HFFc6 (cell line): ENCODE measurements at places on chromosomes 6 and 20. TPM values are rescaled to one million over a fixed set of nuclear protein-coding genes. Genes with fewer than 3 reads are reported as not detected.

Gene MEI4
- not detected in 2 replicates for total RNA-seq

DNA sequence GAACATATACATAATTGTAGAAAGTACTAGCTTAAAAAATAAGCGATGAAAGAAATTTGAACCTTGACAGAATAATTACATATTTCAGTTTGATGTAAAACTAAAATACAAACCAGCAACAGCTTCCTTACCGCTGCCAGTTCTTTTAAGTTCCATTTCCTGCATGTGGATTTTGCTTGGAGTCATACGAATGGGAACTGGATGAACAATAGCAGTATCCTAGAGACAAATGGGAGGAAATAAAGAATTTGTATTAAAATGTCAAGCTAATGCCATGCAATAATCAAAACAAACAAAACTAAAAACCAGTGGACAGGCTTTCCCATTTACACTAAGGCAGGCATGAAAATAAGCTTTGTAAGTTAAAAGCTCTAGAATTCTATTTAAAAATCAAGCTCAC, 67.1 kb downstream of the REPS1 start:
- DNase-seq: no peak

Gene CDK5RAP1
- 24.2 to 28.1 TPM (median 26.1 TPM) in 3 replicates for total RNA-seq

DNA sequence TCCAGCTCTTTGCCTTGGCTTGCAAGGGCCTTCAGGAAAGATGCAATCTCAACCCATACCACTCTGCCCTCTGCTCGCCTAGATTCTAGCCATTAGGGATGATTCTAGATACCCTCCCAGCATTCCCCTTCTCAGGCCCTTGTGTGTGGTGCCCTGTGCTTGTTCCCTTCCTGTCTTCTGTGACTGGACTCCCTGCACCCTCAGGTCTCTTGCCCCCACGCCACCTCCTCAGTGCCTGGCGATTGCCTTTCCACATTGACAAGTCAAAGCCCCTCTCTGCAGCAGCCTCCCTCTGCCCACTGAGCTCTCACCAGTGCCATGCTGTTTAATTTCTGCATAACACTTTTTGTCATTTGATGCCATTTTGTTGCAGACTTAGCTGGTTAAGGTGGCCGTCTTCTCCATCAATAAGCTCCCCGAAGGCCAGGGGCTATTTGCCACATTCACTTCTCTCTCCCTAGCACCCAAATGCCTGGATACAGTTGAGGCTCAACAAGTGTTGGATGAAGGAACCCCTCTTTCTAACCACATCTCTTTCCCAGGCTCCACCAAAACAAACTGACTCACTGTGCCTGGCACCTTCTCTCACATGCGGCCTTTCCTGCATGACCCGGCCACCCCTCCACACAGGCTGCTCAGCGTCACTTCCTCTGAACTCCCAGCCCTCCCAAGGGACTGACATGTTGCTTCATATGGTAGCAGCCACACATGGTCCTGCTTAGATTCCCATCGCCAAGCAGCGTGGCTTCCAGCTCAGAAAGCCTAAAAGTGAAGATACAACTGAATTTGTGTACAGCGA, 4.6 kb upstream of the TXNDC5 start:
- DNase-seq: no peak

DNA sequence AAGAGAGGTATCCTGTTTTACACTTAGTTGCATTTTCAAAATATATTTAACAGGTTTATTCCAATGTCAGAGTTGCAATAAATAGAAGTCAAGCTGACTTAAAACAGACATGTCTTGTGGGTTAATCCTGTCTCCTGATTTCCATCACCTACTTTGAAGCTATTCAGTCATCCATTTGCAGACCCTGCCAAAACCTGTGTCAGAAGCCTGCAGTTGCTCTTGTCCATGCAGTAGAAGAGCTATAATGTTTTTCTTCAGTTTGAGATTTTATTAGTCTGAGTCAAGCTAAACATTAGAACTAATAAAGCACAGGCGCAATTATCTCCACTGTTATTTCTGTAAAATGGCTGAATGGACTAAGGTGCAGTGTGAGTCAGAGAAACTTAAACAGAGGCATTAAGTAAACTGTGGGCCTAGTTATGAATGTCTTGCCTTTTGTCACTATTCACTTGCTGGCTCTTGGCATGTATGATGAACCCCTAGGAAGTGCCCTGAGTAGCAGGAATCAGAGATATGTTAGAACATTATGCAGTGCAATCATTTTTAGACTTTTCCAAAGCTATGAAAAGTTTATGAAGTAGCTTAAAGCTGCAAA, 11.0 kb upstream of the HDGFL1 start:
- no peak for DNase-seq

Gene LINC00237
- not detected in 3 replicates for total RNA-seq

GRCh38 chr6:93447874-93448273, 28.5 kb upstream of the EPHA7 start:
- no peak for DNase-seq

- DNase-seq: no peak
Observed at GRCh38 chr20:9422321-9423057, 91.9 kb upstream of the LAMP5 start.

- DNase-seq: no peak
Observed at GRCh38 chr6:34084591-34085290, 61.1 kb downstream of the GRM4 start.

Gene IER3
- total RNA-seq: 40.7 to 62.1 TPM (median 48.0 TPM) in 3 replicates

DNA sequence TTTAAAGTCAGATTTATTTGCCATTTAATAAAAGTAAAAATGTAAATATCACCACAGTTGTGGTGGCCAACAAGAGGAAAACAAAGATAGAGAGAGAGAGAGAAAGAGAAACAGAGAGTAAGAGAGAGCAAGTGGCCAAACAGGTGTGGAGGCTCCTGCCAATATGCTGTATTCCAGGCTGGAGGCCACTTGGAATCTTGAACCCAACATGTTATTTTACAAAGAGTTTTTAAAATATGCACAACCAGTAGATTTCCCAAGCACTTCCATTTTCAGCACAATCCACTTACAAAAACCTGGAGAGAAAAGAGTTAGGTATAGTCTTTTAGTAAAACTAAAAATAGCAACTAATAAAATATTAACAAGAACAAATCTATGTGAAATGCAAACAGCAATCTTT, 1323.1 kb upstream of the CITED2 start:
- no peak for DNase-seq

Gene CYP39A1
- not detected in 3 replicates for total RNA-seq

- DNase-seq: no peak
Observed at GRCh38 chr20:50053362-50054230, 59.4 kb downstream of the UBE2V1 start.

GRCh38 chr6:149988550-149989346, 25.0 kb downstream of the ULBP1 start:
- no peak for DNase-seq

GRCh38 chr6:53439556-53439955, 90.8 kb upstream of the ELOVL5 start:
- peak; percentile 71 for DNase-seq

- DNase-seq: no peak
Observed at GRCh38 chr20:61135968-61136367, 116.1 kb upstream of the CDH4 start.

DNA sequence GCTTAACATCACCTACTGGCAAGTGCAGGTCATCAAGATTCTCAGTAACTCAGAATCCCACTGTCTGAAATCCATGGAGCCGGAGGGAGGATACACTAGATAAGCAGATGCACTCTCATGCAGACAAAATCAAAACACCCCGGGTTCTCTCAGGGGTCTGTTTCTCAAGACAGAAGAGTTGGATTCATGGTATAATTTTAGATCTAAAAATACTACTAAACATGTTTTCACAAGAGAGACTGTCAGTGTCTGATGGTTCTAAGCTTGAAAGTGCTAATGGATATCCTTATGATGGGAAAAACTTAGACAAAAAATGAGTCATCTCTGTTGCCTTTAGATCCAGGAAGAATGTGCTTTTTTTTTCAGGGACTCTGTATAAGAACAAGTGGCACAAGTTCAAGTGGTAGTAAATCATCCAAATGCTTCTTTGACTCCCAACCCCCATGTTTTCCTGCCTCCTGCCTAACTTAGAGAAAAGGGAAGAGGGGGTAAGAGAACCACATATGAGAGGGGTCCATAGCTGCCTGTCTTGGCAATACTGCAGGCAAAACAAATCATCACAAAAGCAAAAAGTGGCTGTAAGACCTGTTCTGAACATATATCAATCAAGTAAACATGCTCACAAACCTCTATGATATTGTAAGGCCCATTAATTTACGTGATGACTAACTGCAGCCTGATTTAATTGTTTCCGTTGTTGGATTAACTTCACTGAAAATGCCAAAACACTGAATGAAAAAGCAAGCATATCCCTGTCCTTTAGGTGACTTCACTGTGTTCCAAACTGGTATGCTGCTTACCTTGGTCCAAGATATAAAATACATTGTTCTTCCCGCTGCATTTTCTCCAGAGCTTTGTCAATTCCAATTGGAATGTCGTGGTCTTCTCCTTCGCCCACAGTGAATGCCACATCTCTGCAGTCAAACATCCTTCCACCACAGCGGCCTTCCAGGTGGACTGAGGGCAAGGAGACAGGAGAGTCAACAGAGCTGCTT, 84.0 kb upstream of the TULP1 start:
- DNase-seq: peak; percentile 75

- no peak for DNase-seq
Observed at GRCh38 chr6:20538907-20539306, 4.7 kb downstream of the CDKAL1 start.

DNA sequence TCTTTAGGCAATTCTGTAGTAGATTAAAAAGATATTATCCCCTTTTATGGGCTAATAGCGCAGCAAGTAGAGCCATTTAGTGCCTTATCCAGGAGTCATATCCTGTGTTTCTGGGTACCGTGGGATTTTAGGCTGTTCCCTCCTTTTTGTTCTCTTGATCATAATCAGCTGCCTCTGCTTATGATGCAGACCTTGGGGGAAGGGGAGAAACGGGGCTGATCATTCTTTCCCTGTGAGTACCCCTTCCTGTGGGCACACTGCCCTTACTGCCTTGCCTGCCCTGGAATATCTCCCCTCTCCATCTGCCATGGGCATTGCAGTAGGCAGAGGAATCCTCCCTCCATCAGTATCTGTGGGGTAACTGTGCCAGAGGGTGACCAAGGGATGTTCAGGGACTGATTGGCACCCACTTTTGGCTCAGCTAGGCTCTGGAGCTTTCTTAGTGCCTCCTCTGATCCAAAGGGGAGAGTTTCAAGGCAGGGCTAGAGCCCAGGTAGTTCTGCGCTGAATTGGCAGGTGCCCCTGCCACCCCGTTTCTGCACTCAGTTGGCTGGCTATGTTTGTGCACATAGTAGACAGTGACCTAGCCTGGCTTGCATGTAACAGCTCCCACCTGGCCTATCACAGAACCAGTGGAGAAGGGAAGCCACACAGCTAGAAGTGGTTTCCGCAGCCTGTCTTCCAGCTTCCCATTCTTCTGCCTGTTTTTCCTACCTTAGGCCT, 103.3 kb downstream of the FIG4 start:
- peak; percentile 73 for DNase-seq
